ENCODE measurements at places on chromosomes 6 and 20.

DNA sequence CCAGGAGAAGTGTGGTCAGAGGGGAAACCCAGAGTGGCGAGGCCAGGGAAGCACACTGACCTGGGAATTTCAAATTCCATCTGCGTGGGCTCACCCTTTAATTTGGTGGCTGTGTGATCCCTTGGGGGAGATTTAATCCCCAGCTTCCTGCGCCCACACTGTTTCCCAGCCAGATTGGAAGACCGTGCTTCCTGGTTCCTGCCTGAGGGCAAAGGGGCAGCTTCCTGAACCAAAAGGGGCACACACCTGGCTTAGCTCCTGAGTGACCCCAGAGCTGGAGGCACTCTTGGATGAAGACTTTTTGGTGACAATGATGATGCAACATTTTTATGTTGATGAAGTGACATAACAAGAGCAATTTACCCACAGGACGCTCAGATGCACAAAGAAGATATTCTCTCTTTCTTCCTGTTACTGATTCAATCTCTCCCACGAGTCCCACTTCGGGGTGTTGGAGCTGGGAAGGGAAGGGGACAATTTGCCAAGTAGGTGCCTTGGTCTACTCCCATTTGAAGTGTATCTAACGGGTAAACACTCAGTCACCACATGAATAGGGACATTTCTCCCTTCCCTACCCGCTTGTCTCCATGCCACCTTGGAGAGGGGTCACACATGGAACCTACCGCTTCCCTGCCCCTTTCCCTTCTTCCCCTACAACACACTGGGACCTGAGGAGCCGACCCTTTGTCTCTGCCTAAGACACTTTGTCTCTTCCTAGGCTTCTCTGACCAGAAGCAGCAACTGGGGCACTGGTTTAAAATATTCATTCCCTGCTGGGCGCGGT lies 28.6 kb upstream of the CDKN1A start:
- DNase-seq = no peak

DNA sequence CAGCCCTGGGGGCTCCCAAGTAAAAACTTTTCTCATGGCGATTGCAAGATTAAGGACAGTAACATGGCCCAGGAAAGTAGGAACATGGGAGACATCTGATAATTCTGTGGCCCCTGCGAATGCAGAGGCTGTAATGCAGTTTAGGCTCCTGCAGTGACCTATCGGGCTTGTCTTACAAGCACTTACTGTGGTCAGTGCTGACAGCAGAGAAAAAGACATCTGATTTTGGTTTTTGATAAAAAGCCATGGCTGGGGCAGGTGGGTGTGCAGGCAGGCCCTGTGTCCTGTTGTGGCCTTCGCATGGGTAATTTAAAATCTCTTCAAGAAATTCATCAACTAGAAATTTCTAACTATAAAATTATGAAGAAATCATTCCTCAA lies 19.3 kb upstream of the CCN6 start:
- no peak for DNase-seq

DNA sequence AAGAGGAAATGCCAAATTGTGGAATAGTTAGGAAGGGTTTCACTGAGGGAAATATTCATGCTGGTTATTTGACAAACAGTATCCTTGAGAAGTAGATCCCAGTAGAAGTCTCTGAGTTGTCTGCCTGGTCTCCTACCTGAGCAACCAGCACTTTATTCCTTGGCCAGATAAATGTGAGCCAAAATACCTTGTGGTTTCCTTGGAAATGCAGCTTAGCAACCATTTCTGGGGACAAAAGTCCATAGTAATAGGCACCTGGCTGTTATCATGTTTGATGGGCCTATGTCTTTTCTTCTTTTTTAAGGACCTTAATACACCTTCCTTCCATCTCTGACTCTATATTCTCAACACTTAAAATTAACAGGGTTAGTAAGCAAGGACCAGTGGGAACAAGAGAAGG lies 217.1 kb upstream of the MARCKS start:
- no peak for DNase-seq

DNA sequence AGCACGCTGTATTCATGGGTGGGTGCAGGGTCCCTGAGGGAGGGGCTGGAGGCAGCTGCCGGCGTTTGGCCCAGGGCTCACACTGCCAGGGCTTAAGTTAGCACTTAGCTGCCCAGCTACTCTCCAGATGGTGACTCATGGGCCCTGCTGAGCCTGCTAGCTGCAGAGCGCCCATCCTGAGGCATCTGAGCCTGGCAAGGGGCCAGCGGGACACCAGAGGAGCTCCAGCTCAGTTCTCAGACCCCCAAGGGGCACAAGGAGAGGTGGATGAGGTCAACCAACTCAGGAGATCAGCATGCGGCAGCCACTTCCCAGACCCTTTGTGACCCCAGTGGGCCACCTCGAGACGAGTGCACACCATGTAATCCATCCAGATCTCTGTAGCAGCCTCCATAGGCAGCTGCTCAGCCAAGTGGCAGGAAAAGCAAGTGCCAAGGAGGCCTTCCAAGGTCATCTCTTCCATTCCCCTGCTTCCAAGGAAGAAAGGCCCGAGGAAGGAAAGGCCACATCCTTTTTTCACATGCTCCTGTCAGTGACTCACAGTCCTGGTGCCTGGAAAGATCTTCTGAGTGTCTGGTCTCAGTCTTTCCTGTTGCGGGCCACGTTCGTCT lies 35.3 kb downstream of the FOXP4 start:
- DNase-seq = no peak

GRCh38 chr6:56766806-56767178 lies 124.1 kb upstream of the DST start:
- no peak for DNase-seq

- peak; percentile 84 for DNase-seq
Measured at GRCh38 chr20:63957004-63957689, 931 bp upstream of the UCKL1 start.

- DNase-seq = peak; percentile 74
Measured at GRCh38 chr6:26311385-26312095, 53.5 kb upstream of the BTN3A2 start.

- DNase-seq = no peak
Measured at GRCh38 chr6:170369403-170369802, 62.8 kb downstream of the FAM120B start.

DNA sequence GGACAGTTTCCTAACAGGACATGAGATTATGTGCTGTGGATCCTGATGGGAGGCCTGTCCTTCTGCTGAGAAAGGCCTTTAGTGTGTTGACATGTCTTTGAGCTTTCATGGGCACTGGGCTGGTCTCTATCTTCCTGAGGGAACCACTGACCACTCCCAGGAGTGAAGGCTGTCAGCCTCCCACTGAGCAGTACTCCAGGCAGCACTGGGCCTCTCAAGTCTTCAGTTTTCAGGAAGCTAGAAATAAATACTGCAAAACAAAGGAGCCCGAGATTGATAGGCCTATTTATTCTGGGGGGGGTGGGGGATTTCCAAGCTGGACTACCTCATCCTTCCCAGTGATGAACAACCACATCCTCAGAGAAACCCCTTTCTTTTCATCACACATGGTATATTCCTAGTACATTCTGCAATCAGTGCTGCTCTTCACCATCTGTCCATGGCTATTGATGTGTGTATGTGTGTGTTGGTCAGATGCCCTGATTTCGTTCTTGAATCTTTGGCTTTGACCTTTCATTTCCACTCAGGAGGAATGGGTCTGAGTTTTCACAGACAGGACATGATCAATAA lies 180.9 kb upstream of the SPTLC3 start:
- no peak for DNase-seq

DNA sequence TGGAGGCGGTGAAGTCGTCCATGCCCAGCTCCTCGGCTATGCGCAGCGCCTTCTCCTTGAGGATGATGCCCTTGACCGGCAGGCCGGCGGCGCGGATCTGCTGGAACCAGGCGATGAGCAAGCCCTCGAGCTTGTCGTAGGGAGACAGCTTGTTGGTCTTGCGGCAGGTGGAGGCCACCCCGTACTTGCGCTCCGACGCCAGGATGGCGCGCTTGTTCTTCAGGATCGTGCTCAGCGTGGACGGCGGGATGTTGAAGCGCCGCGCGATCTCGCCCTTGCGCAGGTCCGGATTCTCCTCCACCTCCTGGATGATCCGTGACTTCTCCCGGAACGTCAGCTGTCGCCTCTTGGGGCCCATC lies 435 bp downstream of the CENPB start:
- peak; percentile 69 for DNase-seq

GRCh38 chr20:1803932-1804501 lies 91.2 kb upstream of the SIRPA start:
- DNase-seq = no peak

DNA sequence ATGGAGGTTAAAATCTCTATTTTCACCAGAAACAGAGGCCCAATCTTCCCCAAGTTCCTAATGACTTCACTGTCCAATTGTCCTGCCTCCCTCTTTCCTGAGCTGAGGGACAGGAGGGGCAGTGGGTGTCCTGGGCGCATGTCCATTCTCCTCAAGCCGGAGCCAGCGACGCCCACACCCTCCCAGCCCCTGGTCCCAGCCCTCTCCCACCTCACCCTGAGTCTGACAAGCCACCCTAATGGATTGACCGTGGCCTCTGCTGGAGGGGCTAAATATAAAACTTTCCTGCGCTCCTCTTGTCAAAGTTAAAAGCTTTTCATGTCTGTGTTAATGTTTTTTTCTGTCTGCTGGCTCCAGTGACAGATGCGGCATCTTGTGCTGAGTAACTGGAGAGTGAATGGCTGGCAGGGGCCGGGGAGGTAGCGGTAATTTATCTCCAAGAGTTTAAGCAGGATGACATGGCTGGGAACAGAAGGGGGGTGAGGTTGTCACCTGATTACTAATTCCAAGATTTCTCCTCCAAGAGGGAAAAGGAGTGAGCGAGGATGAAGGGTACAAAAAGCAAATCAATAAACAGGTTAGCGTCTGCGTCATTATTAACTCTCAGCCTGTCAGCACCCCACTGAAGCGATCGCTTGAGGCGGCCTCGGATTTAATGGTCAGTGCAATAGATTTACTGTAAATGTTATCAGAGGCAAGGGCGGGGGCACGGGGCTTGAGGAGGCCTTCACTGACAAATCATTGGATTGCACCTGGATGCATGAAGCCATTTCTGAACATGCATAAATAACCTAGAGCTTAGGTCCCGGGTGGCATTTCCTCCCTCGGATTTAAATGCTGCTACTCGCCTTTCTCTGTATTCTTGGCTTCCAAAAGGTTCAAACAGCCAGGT lies 118.1 kb upstream of the MAFB start:
- no peak for DNase-seq

DNA sequence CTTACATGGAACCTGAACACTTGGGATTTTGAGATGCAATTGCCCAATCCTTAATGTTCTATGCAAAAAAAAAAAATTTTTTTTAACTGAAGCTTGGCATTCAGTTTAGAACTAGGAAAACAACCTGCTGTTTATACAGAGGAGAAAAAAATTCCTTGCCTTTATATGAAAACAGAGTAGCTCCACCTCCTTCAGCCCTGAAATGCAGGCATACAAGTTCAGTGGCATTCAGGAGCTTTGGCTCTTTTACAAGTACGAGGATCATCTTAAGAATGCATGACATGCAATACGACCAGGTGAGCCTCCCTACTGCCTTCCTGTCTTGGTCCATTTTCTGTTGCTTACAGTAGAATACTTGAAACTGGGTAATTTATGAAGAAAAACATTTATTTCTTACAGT lies 20.4 kb downstream of the PAX1 start:
- DNase-seq = no peak

- DNase-seq = no peak
Measured at GRCh38 chr6:46997646-46998045, 44.5 kb downstream of the ADGRF1 start.

GRCh38 chr6:160667639-160668481 lies 3.8 kb upstream of the LPA start:
- peak; percentile 57 for DNase-seq

DNA sequence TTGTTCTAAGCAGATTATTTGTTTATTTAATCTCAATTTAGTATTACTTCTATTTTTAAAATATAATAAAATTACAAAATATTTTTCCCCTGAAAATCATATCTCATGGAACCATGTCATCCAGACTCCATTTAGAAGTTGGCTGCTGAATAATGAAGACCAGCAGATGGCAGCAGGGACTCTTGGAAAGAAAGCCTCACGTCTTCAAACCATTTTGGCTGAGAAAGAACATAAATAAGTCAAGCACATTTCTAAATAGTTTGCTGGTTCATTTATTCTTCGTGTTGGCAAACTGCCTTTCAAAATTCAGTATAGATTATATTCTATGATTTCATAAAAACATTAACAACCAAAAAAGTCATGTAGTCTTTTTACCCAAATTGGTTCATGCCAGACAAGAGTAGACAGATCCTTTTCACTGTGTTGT lies 71.7 kb downstream of the RCAN2 start:
- DNase-seq = peak; percentile 45
